ENCODE measurements at places on chromosomes 3 and 15.

- DNase-seq, result no peak
Measured at GRCh38 chr15:92751528-92751927, 96.0 kb upstream of the FAM174B start.

DNA sequence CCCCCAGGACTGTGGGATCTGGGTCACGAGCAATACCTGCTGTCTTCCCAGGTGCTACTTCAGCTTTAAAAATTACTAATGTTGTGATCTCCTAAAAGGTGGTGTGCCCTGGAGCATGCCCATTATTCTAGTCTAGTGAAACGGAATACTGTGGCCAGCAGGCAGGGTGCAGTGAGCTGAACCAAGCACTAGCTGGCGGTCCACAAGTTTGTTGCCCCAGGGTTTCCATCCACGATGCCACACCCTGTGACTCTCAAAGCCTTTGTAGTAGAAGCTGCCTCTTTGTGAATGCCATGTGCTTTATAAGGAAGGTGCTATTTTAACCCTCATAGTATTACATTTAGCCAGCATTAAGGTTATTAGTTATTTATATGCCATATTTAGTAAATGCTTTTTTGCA lies 49.1 kb downstream of the PXYLP1 start:
- DNase-seq, result no peak

- no peak for DNase-seq
Measured at GRCh38 chr3:56193519-56193918, 274.7 kb downstream of the ERC2 start.

DNA sequence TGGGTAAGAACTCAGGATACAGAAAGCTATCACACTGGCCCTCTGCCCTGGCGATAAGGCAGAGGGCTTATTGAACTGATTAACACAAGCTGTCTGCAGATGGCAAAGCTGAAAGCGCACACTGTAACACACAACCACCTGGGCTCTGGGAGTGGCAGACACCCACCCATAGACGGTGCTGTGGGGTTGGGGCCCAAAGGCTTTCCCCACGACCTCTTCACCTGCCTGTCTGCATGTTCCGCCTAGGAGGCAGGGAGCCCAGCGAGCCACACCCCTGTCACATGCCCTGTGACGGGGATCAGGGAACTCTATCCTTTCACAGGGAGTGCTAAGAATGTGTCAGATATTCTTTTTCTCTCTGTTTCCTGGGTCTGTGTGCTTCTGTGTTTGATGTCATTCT lies 12.1 kb upstream of the TFG start:
- no peak for DNase-seq

- DNase-seq, result no peak
Measured at GRCh38 chr3:117518364-117518763, 808.8 kb downstream of the TUSC7 start.

DNA sequence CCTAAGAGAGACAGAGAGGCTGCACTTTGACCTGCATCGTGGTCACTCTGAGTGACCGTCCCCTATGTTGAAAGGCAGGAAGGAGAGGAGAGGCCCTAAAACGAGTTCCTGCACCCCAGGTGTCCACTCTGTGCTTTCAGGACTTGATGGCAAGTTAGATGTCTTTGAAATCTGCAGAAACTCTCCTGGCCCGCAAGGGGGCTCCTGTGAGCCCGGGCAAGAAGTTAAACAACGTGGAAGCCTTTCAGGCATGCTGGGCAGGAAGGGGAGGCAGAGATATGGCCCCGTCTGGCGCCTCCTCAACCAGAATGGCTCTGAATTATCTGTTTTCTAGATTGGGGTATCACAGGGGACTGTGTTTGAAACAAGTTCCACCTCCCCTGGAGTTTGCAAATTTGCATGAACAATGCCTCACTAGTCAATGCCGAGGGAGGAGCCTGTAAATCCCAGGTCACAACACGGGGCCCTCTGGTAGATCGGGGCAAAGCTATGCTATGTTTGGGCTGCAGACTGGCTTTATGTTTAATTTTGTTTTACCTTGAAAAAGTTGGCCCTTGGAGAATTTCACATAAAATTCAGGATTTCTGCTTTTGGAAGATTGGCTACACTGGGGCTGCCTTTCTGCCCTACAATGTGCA lies 9.8 kb downstream of the CTXND1 start:
- DNase-seq, result no peak

- DNase-seq, result peak; percentile 45
Measured at GRCh38 chr15:52567871-52568600, 794 bp downstream of the ARPP19 start.

- no peak for DNase-seq
Measured at GRCh38 chr3:127720161-127720823, 47.5 kb downstream of the ABTB1 start.

DNA sequence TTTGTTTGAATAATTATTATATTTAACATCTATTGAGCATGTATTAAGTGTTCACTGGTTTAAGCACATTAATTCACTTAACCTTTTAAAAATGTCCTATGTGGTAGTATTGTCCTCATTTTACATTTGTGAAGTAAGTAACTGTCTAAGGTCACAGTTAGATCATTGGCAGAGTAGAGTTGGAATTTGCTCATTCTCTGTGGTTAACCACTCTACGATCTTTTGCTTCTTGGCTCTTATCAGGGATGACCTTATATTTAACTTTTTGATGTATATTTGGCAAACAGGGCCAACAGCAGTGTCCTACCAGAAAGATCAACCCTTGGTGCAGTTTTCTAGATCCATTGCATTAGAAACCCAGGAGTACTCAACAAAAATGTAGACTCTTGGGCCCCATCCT lies 34.0 kb downstream of the PXK start:
- no peak for DNase-seq

DNA sequence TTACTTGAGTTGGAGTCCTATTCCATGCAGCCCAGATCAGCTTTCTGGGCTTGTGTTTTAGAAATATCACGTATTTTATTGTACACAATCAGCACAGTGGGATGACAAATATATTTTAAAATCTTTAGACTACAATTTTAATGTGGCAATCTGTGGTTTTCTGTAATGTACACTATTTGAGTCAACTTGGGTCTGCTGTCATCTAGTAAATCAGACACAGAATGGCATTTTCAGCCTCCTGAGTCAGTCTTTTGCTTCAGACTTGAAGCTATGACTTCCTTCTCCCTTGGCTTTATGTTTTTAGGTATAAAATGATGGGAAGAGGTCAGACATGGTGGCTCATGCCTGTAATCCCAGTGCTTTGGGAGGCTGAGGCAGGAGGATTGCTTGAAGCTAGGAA lies 232.1 kb downstream of the NECTIN3 start:
- DNase-seq, result no peak

DNA sequence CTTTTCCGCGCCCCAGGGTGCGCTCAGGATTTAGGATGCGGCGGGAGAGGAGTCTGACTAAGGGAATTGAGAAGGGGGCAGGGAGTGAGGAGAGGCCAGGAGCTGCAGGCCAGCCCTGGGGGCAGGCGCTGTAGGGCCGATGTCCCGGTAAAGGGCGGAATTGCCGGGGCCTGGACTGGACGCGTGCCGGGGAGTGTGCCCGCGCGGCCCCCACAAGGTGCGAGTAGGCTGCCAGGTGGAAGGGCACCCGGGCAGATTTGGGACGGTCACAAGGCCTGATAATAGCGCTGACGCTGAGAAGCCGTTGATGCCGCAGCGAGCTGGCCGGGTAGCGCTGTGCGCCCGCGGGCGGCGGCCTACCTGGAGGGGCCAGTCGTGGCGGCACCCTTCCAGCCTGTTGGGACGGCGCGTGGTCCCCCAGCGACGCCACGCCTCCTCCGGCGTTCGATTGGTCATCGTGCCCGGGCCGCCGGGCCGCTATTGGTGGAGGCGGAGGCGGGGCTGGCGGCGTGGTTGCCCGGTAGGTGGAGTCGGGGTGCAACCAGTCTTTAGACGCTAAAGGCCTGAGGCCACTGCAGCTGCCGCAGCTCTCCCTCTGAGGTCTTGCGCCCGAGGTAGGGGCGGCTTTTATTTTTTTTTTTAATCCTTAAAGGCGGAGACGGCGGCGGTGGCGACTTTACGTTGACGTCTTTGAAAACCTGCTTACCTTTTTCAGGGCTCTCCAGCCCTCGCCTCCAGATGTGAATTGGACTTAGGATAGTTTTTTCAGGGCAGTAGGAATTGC lies 903 bp downstream of the SLC25A38 start:
- DNase-seq, result peak; percentile 93

- DNase-seq, result no peak
Measured at GRCh38 chr3:197424674-197425484, 126.5 kb upstream of the DLG1 start.

DNA sequence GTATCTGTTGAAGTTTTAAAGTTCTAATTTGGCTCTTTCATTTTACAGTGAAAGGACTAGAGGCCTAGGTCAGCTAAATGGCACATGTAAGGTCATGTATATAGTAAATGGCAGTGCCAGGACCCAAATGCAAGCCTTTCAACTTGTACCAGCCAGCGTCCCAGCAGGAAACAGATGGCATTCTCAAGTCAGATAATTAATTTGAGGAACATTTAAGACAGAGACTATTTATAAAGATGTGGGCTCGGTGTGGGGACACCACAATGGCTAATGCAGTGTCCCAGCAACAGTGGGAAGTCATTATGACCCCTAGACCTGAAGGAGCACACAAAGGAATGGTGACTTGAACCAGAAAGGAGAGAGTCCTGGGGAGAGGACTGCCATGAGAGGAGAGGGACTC lies 6.1 kb downstream of the MINDY4B start:
- no peak for DNase-seq

DNA sequence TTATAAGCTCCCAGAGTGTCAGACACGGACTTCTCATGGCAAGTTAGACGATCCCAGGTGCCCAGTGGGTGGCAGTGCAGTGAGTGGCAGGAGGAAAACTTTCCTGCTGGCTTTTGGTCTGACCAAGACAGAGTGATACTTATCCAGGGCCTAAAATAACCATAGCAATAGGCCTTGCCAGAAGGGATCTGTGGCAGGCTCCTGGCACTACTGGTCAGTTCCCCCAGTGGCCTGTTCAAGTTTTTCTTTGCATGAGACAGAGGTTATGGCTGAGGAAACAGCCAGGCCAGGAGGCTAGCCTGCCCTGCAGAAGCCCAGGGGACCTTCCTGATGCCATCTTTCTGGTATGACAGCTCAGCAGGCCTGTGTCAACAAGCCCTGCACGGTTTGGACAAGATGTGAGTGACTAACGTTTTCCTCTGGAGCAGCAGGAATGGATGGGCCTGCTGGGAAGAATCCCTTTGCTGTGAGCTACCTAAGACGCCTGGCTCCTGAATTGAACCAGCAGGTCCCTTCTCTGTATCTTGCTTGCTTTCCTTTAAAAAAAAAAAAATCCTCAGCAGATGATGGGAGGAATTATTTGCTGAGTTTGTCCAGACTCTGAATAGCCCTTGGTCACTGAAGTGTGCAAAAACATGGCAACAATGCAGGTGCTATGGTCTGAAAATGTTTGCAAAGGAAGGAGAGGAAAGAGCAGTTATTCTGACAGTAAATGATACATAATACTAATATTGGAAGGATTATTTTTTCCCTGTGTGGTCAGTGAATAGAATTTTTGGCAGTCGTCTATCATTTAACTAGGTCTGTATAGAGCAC lies 18.0 kb downstream of the SCG5 start:
- DNase-seq, result no peak

- no peak for DNase-seq
Measured at GRCh38 chr3:177463863-177464262, 266.6 kb upstream of the TBL1XR1 start.

DNA sequence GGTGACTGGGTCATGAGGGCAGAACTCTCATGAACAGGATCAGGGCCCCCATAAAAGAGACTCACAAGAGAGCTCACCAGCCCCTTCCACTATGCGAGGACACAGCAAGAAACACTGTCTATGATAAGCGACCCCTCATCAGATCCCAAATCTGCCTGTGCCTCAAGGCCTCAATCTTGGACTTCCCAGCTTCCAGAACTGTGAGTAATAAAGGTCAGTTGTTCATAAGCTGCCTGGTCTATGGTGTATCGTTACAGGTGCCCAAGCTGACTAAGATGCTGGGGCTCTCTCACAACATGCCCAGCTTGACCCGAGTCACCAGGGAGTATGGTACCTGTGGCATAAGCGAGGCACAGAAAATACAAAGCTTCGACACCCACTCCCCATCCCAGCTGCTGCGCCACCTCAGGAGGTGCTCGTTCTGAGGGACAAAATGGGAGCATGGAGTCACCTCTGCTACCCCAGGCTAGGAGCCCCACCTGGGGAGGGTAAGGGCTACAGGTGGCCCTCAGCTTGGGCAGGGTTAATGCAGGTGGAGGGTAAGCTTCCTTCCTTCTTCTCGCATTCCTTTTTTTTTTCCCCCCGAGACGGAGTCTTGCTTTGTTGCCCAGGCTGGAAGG lies 234.1 kb downstream of the ADAMTS17 start:
- no peak for DNase-seq

DNA sequence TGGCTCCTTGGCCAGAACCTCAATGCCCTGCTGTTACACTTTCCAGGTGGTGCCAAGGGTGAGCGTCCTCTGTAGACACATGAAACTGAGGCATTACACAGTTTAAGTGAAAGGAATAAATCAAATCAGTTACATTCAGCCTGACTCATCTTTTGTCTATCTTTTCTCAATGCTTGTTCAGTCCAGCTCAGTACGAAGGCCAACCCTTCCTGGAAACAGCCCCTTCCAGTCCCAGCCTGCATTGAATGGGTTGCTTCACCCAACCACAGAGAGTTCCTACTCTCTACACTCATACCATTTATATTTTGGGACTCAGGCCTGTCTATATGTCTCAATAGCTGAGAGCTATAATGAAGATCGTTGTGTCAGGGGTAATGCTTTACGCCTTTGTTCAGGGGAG lies 363.6 kb downstream of the RORA start:
- no peak for DNase-seq

- no peak for DNase-seq
Measured at GRCh38 chr3:16883057-16883722, 1.6 kb upstream of the PLCL2 start.

- DNase-seq, result no peak
Measured at GRCh38 chr3:123449997-123450604, 1.2 kb upstream of the ADCY5 start.

DNA sequence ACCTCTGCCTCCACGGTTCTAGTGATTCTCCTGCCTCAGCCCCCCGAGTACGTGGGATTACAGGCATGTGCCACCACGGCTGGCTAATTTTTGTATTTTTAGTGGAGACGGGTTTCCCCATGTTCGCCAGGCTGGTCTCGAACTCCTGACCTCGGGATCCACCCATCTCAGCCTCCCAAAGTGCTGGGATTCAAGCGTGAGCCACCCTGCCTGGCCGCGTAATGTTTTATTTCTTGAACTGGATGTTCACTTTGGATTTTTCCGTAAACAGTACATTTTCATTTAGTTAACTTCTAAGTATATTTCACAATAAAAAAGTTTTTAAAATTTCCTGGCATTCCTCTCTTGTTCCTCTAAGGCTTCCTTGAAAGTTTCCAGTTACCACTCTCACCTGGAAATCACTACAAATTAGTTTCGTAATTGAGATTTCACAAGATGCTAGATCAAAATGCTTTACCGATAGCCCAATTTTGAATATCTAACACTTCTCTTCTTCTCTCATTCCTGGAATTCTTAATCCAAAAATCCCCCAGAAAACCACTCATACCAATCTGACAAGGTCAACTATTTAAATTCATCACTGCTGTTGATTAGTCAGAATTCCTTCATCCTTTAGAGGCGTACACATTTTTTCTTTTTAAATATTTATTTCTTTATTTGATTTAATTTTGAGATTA lies 44.7 kb upstream of the INO80 start:
- no peak for DNase-seq

Measured in activated T-helper 9 cell treated with anti-CD3 and anti-CD28 coated beads, Interleukin-2, amount 50 U/mL, for 16 hours (primary cell).